ENCODE measurements at places on chromosomes 4 and X.

DNA sequence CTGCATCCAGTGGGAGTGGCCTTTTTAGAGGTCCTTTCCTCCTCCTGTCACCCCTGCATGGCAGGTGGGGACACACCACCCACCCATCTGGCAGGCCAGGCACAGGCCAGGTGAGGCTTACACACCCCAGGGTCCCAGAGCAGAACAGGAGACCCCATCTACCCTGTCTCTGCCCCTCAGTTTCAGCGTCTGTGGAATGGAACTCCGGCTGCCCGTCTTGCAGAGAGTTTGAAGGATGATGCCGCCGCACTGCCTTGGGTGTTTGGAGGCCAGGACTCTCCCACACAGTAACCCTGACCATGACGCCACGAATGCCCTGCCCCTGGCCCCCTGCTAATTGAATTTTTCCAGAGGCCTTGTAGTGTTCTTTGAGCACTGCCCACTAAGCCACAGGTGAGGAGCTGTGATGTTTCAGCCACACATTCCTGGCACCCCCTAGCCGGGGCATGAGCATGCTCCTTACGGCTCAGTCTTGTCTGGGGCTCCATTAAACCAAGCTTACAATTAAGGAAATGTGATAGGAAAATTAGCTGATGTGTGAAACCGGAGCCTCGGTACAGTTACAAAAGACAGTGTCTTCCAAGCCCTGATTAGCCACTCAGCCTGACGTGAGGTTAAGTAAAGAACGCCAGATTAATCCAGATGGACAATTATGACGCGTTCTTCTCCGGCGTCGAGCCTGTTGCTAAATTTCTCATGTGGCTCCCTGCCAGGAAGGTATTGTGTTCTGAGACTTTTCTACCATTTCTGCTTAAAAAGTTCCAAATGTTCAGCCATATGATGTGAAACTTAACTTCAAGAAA is 39.3 kb downstream of the HMX1 start:
- no peak for DNase-seq

- DNase-seq, result no peak
These were observed 1618.0 kb upstream of the PCDH10 start for GRCh38 chr4:131531087-131531486.

- no peak for DNase-seq
These were observed 322.9 kb downstream of the ANKRD50 start for GRCh38 chr4:124389591-124389990.

- DNase-seq, result no peak
These were observed 2.3 kb downstream of the HNRNPD start for GRCh38 chr4:82371497-82371896.

DNA sequence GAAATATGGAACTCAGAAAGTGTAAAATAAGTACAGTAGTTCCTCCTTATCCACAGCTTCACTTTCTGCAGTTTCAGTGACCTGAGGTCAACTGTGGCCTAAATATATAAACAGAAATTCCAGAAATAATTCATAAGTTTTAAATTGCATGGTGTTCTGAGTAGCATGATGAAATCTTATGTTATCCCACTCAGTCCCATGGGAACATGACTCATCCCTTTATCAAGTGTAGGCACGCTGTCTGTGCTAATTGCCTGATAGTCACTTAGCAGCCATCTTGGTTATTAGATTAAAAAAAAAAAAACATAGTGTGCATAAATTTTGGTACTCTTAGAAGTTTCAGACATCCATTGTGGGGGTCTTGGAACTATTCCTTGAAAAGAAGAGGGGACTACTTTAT is 983.4 kb upstream of the ADGRL3 start:
- DNase-seq, result no peak

- DNase-seq, result no peak
These were observed 42.4 kb downstream of the CD99L2 start for GRCh38 chrX:150856101-150856500.

DNA sequence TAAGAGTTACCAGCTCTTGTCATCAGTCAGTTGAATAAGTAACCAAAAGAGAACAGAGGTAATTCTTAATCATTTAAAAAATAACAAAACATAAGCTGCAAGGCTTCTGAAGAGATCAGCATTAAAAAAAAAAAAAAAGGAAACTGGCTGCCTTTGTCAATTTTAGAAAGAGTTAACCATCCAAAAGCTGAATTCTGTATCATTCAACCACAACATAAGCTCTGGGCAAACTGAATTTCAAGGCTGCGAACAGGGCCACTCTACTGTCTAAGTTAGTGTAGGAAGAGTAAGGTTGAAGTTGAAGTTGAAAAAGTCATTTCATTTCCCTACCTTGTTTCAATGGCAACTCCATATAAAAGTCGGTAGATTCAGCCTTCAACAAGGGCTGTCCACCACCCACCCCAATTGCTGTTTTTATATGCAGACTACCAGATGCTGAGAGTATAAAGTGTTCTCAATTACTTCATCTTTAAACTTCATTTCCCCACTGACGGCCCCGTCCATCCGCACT is 1.1 kb upstream of the LIN54 start:
- no peak for DNase-seq

DNA sequence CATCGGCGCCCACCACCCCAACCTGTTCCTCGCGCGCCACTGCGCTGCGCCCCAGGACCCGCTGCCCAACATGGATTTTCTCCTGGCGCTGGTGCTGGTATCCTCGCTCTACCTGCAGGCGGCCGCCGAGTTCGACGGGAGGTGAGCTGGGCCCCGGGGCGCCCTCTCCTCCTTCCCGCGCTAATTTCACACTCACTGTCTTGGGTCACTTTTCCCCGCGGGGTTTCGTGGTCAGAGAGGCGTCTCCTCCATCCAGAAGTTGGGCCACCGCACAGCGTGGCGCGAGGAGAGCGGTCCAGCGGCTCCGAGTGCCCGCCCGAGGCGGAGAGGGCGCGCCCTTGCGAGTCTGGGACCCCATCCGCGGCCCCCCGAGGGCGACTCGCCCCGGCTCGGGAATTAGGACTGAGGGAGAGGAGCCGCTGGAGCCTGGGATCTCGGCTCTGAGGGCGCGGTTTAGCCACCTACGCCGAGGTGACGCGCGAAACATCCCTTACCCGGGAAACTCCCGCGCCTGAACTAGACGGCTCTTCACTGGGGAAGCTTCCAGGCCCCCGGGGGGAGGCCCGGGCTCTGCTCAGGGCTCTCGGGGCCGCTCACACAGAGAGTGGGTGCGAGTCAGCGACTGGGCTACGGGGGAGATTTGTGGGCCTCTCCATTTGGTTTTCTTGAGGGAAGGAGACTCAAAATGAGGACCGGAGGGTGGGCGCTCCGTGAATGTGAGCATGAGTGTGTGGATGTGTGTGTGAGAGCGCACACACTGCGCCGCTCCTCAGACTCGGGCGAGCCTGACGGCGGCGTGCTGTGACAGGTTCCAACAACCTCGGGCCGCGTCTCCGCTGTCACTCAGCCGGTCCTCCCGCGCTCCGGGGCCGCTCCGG is 551 bp downstream of the NPNT start:
- peak; percentile 27 for DNase-seq

- DNase-seq, result no peak
These were observed 1.1 kb downstream of the MORF4L2 start for GRCh38 chrX:103685396-103685795.

DNA sequence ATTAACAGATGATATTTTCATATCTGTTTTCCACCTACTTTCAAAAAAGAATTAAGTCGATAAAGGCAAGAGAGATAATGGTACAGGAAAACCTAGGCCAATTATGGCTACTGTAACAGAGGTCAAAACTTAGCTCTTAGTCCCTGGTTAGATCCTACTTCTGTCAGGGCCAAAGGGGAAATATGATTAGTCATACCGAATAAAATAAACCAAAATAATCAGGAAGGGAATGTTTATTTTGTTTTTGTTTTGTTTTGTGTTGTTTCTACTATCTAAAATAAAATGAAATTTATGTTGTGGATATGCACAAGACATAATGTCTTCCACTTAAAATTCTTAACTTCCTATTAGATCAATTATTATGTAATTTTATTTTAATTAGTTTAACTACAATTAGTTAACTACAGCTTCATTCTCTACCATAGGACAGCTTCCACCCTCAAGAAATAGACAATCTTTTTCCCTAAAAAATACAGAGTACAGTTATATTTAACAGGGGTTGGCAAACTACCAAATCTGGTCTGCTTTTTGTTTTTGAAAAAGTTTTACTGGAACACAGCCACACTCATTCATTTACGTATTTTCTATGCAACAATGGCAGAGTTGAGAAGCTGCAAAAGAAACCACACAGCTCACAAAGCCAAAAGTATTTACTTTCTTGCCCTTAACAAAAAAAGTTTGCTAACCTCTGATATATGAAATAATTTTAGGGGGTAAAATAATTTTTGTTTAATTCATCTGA is 25.4 kb downstream of the TMEM47 start:
- DNase-seq, result no peak

GRCh38 chr4:7714176-7714575 is 225.5 kb downstream of the AFAP1 start:
- DNase-seq, result no peak

Measured in progenitor cell of endocrine pancreas (in vitro differentiated cells).